ENCODE measurements at places on chromosomes 1 and 21.

- no peak for DNase-seq
These were observed 8.8 kb upstream of the CCT8 start for GRCh38 chr21:29082046-29082815.

DNA sequence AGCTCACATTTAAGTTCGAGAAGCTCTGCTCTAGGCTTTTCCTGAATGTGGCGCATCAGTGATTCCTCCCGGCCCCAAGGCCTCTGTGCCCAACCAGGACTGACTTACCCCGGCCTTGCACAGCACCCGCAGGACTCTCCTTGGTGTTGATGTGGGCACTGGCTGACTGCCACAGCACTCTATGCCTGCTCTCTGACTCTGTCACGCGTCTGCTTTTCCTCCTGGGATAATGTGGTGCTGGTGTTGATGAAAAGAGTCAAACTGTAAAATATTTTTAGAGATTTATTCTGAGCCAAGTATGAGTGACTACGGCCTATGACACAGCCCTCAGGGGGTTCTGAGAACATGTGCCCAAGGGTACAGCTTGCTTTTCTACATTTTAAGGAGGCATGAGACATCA lies 15.5 kb upstream of the SLC2A5 start:
- no peak for DNase-seq

GRCh38 chr1:154391086-154391770 lies 13.9 kb upstream of the IL6R start:
- no peak for DNase-seq

- DNase-seq, result no peak
These were observed 203.2 kb downstream of the LTN1 start for GRCh38 chr21:28789523-28789922.

- DNase-seq, result no peak
These were observed 4.5 kb downstream of the SYDE2 start for GRCh38 chr1:85196358-85196757.

DNA sequence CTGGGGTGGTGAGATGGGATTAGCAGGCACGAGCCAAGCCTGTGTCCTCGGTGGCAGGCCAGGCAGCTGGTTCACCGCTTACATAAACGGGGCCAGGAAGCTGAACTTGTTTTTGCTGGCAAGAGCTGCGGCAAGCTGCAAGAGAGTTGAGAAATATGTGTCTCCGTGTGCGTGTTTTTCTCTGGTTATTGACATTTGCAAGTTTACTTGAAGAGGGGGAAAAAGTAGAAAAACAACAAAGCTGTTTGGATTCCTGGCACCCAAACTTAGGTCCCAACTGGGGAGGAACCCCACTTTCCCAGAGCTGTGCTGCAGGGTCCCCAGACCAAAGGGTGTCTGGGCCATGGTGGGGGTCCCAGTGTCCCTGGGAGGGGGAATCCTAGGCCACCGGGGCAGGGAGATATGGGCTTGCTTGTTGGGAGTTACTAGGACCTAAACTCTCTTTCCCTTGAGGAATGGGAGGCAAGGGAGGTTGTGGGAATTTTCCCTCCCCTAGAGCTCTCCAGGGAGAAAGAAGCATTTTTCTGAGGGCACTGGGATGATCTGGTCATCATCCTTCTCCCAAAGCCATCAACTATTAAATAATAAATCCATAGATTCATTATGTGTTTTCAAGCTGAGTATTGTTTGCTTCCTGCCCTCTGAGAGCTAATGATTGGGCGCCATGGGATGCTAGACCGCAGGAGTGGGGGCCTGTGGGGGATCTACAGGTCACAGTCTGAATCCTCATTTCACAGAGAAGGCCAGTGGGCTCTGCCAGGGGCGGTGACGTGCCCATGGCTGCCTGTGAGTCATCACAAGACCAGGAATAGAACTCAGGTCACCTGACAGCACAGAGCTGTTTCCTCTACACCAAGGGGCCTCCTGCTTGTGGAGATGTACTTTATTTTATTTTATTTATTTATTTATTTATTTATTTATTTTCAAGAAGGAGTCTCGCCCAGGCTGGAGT lies 14.8 kb downstream of the IL6R start:
- peak; percentile 57 for DNase-seq

DNA sequence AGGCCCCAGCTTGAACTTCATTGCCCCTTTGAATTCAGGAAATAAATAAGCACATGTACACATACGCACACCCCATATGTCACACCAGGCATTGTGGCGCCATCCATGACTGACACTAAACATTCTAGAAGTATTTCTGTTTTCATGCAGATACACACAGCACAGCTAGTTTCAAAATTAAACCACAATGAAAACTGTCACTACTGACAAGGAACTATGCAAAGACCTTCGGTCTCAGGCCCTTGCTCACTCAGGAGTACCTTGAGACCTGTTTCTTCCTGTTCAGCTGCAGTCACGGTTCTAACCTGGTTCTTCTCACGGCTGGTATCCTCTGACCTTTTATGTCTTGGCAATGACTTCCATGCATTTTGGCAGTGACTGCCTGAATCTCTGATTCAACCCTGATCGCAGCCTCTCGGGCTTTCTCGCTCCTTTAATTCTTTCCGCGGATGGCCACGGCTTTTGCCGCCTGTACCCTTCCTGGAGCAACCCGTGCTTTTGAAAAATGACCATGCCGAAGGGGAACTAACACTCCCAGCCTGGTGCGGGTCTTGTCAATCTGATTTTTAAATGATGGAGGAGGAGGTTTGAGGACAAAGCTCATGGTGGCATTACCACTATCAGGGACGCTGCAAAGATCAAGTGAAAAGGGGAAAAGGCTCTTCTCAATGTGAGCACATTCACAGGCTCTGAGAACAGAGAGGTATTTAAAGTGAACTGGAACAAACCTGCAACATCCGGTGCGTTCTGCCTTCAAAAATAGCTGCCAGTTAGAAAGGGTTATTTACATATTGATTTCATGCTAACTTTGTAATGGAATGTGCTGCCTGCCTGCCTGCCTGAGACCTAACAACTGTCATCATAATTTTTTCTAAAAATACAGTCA lies 384.6 kb downstream of the RRAGC start:
- no peak for DNase-seq

GRCh38 chr1:169009666-169010065 lies 96.8 kb upstream of the ATP1B1 start:
- no peak for DNase-seq

GRCh38 chr1:193539731-193540459 lies 353.5 kb upstream of the B3GALT2 start:
- peak; percentile 49 for DNase-seq

- no peak for DNase-seq
These were observed 69.3 kb downstream of the FOXD2 start for GRCh38 chr1:47507144-47507543.

GRCh38 chr1:217493290-217493689 lies 137.6 kb downstream of the GPATCH2 start:
- no peak for DNase-seq

GRCh38 chr1:215140135-215140534 lies 57.6 kb downstream of the KCNK2 start:
- DNase-seq, result no peak

- DNase-seq, result no peak
These were observed 5.9 kb upstream of the A3GALT2 start for GRCh38 chr1:33326785-33327184.

DNA sequence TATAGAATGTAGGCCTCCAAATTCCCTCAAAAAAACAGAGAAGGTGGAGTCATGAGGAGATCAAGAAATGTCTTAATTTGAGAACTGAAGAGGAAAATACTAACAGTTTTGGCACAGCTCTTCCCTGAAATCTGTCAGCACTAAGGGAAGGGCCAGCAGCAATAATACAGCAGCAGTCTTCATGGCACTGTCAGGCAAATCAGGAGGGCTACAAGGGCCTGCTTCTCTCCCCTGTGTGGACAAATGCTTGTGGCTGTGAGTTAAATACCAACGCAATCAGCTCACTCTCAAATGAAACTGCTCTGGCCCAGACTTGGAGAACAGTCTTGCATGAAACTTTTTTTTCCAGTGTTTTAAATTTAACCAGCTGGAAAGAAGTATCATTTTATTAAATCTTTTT lies 20.5 kb upstream of the CNN3 start:
- no peak for DNase-seq

DNA sequence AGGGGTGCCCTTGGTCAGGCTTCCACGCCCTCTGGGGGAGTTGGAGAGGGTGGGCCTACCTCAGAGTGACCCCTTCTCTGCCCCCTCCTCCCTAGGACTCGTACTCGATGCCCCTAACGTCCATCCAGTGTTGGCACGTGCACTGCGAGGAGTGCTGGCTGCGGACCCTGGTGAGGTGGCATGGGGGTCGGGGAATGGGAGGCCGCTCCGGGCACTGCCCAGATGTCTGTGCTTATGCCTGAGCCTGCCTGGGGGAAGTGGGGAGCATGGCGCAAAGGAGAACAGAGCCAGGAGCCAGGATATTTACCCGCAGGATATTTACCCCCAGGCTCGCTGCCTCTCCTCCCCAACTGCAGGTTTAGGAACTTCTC lies 24.5 kb downstream of the TMEM53 start:
- DNase-seq, result no peak

DNA sequence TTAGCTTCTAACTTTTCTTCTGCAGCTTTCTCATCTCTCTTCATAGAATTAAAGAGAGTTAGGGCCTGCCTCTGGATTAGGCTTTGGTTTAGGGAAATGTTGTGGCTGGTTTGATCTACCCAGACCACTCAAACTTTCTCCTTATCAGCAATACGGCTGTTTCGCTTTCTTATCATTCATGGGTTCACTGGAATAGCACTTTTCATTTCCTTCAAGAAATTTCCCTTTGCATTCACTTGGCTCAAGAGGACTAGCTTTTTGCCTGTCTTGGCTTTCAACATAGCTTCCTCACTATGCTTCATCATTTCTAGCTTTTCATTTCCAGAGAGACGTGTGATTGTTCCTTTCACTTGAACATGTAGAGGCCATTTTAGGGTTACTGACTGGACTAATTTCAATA lies 59.6 kb downstream of the AKT3 start:
- DNase-seq, result no peak

DNA sequence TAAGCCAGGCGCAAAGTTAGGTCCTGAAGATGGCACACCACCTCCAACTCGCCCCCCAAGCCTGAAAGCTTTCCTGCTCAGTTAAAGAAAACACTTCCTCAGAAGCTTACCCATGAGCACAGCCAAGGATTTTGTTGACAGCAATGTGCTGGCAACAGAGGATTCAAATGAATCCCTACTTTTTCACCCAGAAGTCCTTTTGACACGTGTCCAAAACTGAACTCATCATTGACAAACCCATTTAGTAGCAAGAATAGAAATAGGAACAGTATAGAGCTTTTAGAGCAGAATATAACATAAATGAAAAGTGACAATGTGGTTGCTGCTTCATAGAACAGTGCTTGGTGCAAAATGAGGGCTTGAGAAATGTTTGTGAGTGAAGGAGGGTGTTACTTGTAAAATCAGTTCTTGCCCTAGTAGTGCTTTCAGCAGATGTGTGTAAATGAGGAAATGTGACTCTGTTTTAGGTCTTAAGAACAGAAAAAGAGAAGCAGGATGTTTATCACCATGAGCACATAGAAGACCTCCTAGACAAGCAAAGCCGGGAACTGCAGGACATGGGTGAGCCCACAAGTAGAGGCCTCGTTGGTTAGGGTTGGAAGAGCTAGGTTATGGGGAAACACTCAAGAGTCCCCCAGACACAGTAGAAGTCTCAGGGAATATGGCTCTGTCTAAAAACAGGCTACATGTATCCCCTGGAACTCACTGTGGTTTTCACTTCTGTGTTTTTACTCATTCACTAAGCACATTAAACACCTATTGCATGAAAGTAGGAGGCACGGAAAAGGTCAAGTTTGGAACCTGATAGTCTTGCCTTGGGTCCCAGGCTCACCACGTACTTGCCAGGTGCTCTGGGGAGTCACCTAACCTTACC lies 48.6 kb upstream of the TMEM125 start:
- no peak for DNase-seq

DNA sequence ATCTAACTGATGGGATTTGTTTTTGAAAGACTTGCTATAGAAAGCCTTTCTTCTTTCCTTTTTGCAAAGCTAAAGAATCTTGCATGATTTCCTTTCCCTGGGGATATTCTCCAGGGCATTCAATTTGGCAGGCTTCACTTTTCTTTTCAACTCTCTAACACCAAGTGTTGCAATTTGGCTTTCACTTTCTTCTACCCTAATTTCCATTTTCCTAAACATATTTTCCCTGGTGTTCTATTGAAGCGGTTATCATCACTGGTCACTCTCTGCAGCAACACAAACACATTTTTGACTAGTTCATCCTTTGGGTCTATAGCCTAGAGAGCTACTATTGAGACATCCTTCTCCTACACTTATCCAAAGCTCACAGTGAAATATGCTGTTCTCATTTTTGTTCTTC lies 424.5 kb downstream of the NEGR1 start:
- no peak for DNase-seq

- DNase-seq, result no peak
These were observed 50.0 kb upstream of the SYT6 start for GRCh38 chr1:114203595-114204128.

GRCh38 chr1:46543761-46544560 lies 7.5 kb downstream of the KNCN start:
- DNase-seq, result no peak

GRCh38 chr21:45497846-45498645 lies 44.2 kb downstream of the SLC19A1 start:
- no peak for DNase-seq

GRCh38 chr1:92087542-92087941 lies 7.4 kb downstream of the BTBD8 start:
- no peak for DNase-seq

- DNase-seq, result no peak
These were observed 1.3 kb upstream of the TTF2 start for GRCh38 chr1:117058810-117059209.

GRCh38 chr1:36938819-36939218 lies 95.5 kb downstream of the GRIK3 start:
- no peak for DNase-seq

DNA sequence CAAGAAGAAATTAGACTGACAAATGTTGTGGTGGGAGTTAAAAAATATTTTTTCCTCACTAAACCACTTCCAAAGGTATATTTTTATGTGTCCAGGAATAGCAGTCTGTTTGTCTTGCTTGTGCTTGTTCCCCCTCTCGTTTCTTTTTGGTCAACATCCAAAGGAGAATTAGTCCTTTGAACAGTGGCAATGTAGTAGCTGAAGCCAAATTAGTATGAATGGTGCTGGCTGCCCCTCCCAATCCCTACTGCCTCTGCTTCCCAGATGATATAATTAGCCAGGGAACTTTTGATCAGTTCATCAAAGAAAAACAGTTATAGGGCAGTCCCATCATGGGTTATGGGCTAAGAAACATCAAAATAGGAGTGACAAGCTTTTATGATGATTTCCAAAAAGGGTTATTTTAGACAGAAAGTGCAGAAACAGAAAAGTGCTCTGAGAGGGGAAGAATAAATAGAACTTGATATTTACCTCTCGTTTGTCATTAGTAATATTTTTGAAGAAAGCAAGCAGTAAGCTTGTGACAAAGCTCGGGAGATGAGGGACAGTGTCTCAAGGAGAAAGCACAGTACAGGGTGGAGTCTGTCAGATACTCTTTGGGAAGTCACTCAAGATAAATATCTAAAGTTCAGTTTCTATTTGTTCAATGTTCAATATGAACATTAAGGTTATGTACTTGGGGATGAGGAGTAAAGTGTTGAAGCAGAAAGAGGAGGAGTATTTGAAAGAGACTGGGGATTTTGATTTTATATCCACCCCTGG lies 239.1 kb downstream of the HLX start:
- DNase-seq, result no peak

GRCh38 chr1:199463521-199464127 lies 563.9 kb upstream of the NR5A2 start:
- DNase-seq, result peak; percentile 8

All from stimulated activated CD4-positive, alpha-beta T cell treated with anti-CD3 and anti-CD28 coated beads, Interleukin-4, amount 100 ng/mL, for 24 hours (primary cell).